ENCODE measurements at places on chromosomes 7 and 10. TPM values are rescaled to one million over a fixed set of nuclear protein-coding genes. Genes with fewer than 3 reads are reported as not detected.

GRCh38 chr7:95595746-95596197 lies 544 bp downstream of the PDK4 start:
- DNase-seq, result no peak

ATP6V1F gene
- 192 TPM for total RNA-seq

- no peak for DNase-seq
Observed at GRCh38 chr10:131149586-131149985, 161.9 kb downstream of the TCERG1L start.

GRCh38 chr10:124688889-124689670 lies 55.1 kb downstream of the FAM53B start:
- DNase-seq, result peak; percentile 70

DNA sequence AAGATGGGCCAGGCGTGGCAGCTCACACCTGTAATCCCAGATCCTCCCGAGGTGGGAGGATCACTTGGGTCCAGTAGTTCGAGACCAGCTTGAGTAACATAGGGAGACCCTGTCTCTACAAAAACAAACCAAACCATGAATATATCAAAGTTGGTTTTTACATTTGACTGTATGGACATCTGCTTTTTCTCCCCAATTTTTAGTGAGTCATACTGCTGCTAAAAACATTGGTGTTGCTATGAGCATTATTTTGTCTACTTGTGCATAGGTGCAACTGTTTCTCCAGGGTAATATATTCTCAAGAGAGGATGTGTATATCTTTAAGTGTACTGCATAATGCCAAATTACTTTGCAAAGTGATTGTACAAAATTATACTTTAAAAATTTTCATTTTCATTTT lies 769 bp upstream of the TMEM248 start:
- no peak for DNase-seq

- no peak for DNase-seq
Observed at GRCh38 chr7:105887569-105888189, 11.3 kb upstream of the ATXN7L1 start.

EPC1 gene
- total RNA-seq, result 24.5 TPM

DNA sequence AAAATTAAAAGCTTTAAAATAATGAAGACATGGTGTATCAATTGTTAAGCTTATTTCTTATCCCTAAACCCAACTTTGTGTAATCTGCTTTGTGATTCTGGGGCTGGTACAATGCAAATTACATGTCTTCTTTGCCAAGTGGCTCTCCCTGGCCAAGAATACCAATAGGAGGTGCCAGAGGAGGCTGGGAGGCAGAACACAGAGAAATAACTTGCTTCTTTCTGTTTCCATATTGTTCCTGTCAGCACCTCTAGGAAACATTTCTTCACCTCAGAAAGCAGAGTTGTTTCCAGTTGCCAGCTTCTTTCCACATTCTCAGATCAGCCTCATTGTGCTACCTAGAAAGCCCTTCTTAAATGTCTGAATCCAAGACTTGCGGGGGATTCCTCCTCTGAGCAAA lies 174.4 kb downstream of the MDFIC start:
- DNase-seq, result no peak

- DNase-seq, result no peak
Observed at GRCh38 chr7:134878746-134879357, 99.4 kb downstream of the CALD1 start.

DNA sequence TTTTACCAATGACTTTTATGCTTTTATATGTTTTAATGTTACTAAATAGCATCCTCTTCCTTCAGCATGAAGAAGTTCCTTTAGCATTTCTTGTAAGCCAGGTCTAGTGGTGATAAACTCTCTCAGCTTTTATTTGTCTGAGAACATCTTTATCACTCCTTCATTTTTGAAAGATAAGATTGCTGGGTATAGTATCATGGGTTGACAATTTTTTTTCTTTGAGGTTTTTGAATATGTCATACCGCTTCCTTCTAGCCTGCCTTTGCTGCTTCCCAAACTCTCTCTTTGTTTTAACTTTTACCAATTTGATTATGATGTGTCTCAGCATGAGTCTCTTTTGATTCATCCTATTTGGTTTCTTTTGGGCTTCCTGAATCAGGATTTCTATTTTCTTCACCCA lies 108.2 kb upstream of the KAT6B start:
- no peak for DNase-seq

GRCh38 chr7:3404501-3404900 lies 103.4 kb downstream of the SDK1 start:
- peak; percentile 69 for DNase-seq

GRCh38 chr7:37918526-37918925 lies 1.9 kb upstream of the SFRP4 start:
- DNase-seq, result no peak

- no peak for DNase-seq
Observed at GRCh38 chr7:149720372-149721083, 52.9 kb downstream of the ZNF467 start.

GRCh38 chr10:78540355-78541076 lies 506.9 kb downstream of the RPS24 start:
- DNase-seq, result no peak

DNA sequence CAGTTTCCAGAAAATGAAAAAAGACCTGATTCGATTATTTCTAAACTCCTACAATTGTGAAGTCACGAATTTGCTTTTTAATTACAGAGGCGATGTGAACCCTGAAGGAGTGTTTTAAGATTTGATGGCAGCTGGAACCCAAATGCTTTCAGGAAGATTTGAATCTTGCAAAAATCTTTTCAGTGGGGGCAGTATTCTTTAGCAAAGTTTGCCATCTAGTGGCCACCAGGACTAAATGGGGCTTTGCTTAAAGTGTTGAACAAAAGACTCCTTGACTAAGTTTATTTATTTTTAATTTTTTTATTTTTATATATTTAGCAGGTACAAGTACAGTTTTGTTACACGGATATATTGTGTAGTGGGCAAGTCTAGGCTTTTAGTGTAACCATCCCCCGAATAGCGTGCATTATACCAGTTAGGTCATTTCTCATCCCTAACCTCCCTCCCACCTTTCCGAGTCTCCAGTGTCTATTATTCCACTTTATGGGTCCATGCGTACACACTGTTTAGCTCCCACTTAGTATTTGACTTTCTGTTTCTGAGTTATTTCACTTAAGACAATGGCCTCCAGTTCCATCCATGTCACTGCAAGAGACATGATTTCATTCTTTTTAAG lies 98.8 kb downstream of the CACNB2 start:
- DNase-seq, result peak; percentile 20

GRCh38 chr10:45197816-45198485 lies 117.5 kb downstream of the OR13A1 start:
- DNase-seq, result no peak

DNA sequence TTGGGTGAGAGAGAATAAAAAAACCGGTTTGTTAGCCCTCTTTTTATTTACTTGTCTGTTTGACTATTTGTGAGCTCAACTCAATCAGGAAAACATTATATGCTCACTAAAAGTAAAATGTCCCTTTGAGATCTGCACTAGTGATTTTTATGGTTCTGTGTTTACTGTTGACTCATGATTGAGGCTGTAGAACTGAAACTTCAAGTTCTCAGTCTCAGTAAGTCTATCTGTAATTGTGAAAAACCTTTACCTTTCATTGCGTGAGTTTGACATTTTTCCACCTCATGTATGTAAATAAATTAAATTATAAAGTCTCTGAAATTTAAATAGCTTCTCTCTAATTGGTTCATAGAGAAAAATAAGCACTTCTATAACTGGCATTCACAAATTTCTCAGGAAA lies 17.0 kb upstream of the CASD1 start:
- no peak for DNase-seq

PPP1R17 gene
- total RNA-seq, result not detected

DNA sequence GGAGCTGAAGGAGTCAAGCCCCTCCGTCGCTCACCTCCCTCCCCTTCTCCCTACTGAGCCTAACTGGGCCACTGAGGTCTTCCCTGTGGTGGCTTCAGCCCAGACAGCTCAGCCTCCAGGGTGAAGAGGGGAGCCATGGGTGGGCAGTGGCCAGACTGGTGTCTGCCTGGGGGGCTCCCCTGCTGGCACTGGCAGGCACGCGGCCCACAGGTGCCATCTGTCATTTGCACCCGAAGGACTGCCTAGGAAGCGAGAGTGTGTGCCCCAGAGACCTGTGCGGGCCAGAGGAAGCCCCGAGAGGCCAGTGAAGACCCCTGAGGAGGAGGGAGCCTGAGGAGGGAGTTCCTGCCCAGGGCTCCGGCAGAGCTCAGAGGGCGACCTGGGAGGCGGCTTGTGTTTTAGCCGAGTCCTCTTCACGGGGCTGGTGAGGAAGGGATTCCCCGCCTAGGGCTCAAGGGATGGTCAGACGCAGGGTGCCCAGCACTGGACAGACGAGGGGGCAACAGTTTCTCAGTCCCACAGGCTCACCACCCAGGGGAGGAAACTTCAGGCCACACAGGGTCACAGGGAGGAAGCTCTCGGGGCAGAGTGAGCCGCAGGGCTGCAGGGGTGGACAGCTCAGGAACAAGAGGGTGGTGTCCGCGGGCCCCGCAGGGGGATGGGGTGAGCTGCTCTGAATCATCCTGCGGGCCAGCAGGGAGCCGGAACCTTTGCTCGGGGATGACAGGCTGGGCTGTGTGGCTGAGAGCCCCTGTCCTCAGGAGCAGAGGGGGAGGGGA lies 76.2 kb upstream of the PPP2R2D start:
- no peak for DNase-seq

- DNase-seq, result no peak
Observed at GRCh38 chr7:110830778-110831177, 260.1 kb upstream of the LRRN3 start.

DNA sequence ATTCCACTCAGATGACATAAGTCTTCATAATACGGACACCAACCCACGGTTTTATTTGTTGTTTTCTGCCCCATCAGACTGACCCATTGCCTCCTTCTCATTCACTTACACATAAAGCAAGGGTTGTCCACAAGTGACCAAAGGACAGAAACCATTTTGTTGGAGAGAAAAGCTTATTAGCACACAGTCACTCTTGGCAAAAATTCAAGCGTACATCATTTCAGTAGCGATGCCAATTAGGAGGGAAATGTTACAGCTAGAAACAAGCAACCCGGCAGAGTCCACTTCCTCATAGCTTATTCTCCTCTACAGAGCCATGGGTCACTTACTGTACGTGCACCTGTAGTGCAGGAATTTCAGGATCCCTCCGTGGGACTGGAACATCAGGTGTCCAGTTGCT lies 23.0 kb downstream of the ABLIM1 start:
- no peak for DNase-seq

- DNase-seq, result peak; percentile 32
Observed at GRCh38 chr10:24707445-24707844, 16.2 kb downstream of the ARHGAP21 start.

DNA sequence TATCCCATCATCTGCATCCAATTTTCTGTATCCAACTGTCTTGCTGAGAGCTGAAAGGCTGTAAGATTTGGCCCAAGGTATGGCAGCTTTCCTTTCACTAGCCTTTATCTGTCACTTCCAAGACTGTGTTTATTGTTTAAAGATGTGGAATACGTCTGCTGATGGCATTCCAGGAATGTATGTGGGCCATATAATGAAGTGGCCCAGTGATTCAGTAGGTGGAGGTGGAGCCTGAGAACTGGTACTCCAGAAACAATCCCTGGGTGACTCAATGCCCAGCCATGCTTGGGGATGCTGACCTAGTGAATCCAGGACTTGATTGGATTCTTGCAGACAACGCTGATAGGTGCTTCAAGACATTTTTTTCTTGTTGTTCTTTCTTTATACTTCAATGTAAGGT lies 13.5 kb downstream of the NEUROD6 start:
- DNase-seq, result peak; percentile 75

- DNase-seq, result no peak
Observed at GRCh38 chr7:621572-622285, 102.1 kb upstream of the PDGFA start.

DNA sequence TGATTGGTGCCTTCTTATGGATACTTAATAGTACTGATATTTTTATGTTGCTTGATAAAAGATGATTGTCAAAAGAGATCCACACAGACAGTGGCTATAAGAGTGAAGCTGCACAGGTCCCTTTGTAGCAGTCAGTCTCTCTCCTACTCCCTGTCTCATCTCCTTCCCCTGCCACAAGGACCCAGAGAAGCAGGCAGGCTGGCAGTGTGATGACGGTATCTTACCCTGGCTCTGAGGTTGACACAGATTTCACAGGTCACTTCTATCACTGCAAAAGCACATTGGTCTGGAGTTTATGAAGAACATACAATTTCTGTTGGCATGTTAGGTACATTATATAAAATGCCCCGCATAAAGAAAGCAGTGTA lies 64.4 kb upstream of the AHR start:
- no peak for DNase-seq

Data from mammary epithelial cell (primary cell).